ENCODE measurements at places on chromosomes 12 and 14.

DNA sequence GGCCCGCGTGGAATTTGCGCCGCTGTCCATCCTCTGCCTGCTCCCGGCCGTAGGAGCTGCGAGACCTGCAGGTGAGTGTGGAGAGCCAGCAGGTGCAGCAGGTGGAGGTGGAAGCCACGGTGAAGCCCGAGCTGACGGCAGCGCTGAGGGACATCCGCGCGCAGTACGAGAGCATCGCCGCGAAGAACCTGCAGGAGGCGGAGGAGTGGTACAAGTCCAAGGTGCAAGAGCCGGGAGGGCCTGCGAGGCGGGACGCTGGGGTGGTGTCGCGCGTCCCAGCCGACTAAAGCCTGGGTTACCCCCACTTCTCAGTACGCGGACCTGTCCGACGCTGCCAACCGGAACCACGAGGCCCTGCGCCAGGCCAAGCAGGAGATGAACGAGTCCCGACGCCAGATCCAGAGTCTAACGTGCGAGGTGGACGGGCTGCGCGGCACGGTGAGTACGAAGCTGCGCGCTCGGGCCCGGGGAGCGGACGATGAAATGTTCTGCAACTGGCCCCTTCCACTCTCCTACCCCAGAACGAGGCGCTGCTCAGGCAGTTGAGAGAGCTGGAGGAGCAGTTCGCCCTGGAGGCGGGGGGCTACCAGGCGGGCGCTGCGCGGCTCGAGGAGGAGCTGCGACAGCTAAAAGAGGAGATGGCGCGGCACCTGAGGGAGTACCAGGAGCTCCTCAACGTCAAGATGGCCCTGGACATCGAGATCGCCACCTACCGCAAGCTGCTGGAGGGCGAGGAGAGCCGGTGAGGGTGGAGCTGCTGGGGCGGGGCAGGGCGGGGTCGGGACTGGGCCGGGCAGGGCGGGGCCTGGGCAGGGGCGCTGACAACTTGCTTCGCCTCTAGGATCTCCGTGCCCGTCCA is 2.1 kb downstream of the PRPH start:
- DNase-seq, result peak; percentile 21

GRCh38 chr12:130504840-130505175 is 167.1 kb downstream of the PIWIL1 start:
- no peak for DNase-seq

DNA sequence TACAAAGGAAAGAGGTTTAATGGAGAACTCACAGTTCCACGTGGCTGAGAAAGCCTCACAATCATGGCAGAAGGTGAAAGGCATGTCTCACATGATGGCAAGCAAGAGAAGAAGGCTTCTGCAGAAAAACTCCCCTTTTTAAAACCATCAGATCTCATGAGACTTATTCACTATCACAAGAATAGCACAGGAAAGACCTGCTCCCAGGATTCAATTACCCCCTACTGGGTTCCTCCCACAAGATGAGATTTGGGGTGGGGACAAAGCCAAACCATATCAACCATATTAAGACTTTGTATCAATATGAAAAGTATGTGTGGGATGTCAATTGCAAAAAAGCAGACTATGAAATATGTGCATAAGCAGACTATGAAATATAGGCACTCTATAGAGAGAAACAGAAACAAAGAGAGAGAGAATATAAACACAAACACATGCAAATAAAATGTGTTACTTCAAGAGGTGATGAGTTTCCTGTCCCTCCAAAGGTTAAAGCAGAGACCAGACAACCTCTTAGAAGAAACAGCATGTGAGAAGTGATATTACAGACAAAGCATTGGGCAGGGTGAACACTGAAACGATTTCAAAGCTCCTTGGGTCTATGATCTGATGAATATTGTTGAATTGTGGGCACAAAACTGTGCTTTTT is 151.2 kb upstream of the KRR1 start:
- no peak for DNase-seq

GRCh38 chr12:49415521-49415970 is 48.3 kb downstream of the SPATS2 start:
- no peak for DNase-seq

DNA sequence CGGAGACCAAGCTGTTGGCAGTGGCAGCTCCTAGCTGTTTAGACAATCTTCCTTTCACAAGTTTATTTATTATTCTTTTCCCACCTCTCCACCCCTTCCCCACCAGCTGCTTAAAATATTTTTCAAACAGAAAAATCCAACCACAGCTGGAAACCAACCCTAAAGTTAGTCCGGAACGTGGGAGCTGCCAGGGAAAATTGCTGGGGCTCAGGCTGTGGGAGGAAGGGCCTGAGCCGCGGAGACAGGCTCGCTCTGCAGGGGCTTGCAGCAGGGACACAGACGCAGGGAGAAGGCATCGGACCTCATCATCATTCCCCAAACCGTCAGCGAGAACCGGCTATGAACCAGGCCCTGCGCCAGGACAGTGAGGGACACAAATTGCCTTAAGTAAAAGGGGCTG is 16.1 kb upstream of the TMEM106C start:
- no peak for DNase-seq

GRCh38 chr14:92993302-92993701 is 70.4 kb downstream of the CHGA start:
- no peak for DNase-seq

Measured in stimulated activated naive CD4-positive, alpha-beta T cell (primary cell).